ENCODE measurements at places on chromosomes 11 and 22.

DNA sequence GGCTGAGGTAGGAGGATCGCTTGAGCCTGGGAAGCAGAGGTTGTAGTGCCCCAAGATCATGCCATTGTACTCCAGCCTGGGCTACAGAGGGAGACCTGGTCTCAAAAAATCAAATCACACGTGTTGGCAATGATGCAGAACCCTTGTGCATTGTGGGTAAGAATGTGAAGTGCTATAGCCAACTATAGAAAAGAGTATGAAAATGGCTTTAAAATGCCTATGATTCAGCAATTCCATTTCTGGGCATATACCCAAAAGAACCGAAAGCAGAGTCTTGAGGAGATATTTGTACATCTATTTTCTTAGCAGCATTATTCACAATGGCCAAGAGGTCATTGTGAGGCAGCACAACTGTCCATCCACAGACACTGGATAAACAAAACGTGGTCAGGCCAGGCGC lies 2.6 kb upstream of the FADS3 start:
- no peak for DNase-seq

- DNase-seq = no peak
Observed at GRCh38 chr22:38485783-38486182, 17.9 kb downstream of the KDELR3 start.

- DNase-seq = peak; percentile 66
Observed at GRCh38 chr11:49208006-49208721, at the start of gene FOLH1. Gene FOLH1 (minus strand): TSS chr11:49208602. CDS start chr11:49208409, 193 bp downstream.

- DNase-seq = no peak
Observed at GRCh38 chr11:46949297-46949696, 12.7 kb downstream of the CSTPP1 start.

DNA sequence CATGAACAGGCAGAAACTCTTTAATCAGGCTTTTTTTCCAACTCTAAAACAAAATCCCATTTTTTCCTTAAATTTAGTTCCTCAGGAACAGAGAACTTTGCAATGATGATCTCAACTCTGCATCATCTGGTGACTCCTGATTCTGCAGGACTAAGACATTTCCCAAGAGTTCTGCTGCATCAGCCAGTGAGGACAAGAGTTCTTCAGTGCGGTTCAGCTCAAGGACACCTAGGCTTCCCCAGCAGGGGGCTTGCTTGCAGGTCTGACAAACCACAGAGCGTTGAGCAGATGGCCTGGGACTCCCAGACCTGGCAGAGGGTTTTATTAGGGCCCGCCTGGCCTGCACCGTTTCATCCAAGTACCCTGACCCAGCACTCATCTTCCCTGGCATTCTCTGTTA lies 6.4 kb downstream of the CDCA5 start:
- peak; percentile 28 for DNase-seq

- no peak for DNase-seq
Observed at GRCh38 chr11:26333906-26334305, 2.0 kb downstream of the ANO3 start.

DNA sequence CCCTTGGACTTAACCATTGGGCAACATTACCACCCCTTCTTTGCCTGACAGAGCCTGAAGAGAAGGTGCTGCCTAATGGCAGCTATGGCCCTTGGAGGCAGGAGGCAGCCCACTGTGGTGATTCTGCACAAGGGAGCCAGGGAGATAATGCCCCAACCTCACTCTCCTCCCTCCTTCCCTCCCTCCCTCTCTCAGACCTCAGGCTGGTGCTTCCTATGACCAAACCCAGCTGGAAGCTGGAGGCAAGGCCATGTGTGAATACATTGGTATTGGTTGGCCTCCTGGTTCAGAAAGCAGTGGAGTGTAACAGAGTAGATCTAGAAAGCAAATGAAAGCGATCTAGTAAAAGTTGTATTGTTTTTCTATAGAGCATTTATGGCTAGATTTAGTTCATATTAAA lies 233.1 kb downstream of the CSNK2A3 start:
- peak; percentile 44 for DNase-seq

GRCh38 chr22:41561788-41562187 lies 978 bp downstream of the CSDC2 start:
- no peak for DNase-seq

GRCh38 chr22:28299309-28299708 lies 380.3 kb upstream of the PITPNB start:
- peak; percentile 45 for DNase-seq

DNA sequence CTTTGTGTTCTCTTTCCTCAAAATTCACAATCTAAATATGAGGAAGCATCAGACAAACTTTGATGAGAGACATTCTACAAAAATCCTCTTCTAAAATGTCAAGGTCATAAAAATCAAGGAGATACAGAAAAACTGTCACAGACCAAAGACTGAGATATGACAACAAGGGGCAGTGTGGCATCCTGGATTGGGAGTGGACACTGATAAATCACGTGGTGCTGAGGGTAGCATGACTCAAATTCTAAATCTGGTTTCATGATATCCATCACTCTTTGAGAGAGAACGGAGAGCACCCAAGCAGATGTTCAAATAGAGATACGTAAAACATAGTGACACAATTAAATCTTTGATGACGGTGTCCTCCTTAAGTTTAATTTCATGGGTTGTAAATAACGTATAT lies 13.0 kb upstream of the CARD18 start:
- no peak for DNase-seq

DNA sequence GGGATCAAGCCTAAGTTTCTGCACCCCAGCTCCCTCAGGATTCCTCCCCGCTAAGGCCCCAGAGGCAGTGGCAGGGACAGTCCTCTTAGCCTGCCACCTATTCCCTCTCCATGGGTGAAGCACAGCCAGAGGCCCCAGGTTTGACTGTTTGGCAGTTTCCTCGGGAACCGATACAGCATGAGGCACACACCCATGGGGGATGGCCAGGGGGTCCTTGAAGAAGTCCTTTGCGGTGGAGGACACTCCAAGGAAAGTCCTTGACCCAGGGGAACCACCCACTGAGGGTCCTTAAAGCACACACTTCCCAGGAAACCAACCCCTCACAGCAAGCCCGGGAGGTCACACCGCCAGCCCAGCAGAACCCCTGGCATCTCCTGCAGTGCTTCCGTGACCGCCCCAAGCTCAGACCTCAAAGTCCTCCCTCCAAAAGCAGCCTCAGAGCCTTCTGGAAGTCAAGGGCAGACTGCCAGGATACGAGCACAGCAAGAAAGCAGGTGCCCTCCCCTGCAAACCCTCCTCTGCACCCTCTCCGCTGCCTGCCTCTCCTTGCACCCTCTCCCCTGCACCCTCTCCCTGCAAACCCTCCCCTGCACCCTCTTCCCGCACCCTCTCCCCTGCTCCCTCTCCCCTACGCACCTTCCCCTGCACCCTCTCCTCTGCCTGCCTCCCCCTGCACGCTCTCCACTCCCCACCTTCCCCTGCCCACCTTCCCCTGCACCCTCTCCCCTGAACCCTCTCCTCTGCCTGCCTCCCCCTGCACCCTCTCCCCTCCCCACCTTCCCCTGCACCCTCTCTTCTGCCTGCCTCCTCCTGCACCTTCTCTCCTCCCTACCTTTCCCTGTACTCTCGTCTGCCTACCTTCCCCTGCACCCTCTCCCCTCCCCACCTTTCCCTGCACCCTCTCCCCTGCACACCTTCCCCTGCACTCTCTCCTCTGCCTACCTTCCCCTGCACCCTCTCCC lies 1.4 kb downstream of the SIGIRR start:
- no peak for DNase-seq

- no peak for DNase-seq
Observed at GRCh38 chr11:126443120-126443519, 87.6 kb downstream of the ST3GAL4 start.

- no peak for DNase-seq
Observed at GRCh38 chr11:23988381-23989006, 508.4 kb upstream of the LUZP2 start.

- DNase-seq = no peak
Observed at GRCh38 chr11:68649851-68650555, 34.3 kb upstream of the GAL start.

DNA sequence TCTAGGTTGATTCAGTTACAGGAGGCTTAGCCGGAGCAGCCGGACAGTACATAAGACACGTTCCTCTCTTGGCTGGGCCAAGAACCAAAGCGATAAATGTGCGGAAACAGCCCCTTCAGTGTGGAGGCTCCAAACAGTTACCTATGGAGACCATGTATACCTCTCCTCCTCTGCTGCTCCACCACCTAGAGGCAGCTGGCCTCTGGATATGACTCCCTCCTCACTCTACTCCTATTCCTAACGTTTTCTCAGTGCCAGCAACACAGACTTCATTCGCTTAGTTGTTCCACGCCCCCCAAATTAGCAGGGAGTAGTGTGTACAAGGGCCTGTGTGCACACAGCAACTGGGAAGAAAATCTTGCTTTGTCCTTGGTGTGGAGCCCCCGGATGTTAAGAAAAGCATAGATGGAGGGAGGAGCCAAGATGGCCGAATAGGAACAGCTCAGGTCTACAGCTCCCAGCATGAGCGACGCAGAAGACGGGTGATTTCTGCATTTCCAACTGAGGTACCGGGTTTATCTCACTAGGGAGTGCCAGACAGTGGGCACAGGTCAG lies 362.3 kb upstream of the KIRREL3 start:
- no peak for DNase-seq

DNA sequence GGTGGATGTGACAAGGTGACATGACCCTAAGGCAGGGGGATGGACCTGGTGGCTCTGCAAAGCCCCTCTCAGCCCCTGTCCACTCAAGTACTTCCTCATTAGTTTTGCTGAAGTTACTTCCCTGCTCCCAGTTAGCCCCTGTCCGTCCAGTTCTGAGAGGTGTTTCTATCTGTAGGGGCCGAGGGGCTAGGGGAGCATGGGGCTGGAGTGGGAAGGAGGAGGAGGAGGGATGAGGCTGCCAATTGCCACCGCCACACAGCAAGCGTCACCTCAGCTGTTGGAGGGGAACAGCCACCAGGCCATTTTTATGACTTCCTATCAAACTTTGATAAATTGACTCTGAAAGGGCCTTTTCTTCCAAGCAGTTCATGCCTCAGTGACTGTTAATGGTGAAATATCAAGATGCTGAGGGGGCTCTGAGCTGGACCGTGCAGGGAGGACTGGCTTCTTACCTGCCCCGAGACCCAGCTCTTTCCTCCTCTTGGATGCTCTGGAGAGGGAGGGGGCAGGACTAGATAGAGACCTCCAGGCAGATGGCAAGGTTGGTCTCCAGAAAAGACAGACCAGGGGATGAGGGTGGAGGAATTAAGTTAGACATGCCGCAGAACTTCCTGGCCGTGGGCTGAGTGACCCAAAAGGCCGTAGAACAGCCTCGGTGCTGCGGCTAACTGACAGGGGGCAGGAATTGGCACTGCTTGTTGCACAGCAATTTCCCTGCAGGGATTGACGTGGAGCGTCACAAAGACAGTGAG lies 137.0 kb downstream of the ST3GAL4 start:
- no peak for DNase-seq

- no peak for DNase-seq
Observed at GRCh38 chr22:33748714-33749113, 171.6 kb downstream of the LARGE1 start.

- DNase-seq = no peak
Observed at GRCh38 chr11:64410404-64410734, 51.4 kb downstream of the RPS6KA4 start.

DNA sequence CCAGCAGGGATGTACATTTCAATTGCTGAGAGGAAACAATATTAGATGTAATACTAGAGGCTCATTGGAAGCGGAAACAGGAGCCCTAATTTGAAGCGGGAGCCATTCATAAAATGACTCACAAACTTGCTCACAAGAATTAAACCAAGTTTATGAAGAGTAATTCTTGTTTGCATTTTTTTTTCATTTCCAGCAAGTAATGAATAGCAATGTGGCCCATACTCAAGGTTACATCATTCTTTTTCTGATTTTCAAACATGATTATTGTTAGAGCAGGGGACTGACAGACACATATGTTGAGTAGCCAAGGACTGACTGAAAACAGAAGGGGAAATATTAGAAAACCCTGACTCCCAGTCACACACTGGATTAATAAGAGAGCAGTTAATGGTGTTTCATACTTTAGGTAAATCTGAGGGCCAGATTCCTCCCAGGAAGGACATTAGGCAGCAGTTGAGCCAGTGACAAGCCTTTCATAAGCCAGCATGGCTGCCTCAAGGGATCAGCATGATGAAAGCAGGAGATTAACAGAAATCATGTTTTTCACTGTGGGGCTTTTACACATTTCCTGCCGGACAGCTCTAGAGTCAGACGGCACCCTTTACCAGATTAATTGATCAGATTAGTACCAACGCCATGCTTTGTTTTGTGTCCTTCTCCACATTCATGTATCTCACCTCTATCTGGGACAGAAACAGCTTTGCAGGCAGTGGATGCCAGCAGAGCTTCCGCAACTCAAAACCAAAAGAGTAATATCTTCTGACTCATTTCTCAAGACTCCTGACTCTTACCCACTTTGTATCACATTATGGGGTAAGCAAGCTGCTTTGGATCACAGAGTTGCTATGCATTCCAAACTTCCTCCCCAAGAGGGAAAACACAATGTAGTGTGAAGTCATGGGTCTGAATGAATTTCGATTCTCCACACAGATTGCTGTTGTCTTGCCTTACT lies 831.6 kb downstream of the KCNA4 start:
- peak; percentile 20 for DNase-seq

- no peak for DNase-seq
Observed at GRCh38 chr11:106178361-106178760, 100.9 kb downstream of the AASDHPPT start.

GRCh38 chr11:22626573-22627239 lies 1.1 kb upstream of the FANCF start:
- no peak for DNase-seq

DNA sequence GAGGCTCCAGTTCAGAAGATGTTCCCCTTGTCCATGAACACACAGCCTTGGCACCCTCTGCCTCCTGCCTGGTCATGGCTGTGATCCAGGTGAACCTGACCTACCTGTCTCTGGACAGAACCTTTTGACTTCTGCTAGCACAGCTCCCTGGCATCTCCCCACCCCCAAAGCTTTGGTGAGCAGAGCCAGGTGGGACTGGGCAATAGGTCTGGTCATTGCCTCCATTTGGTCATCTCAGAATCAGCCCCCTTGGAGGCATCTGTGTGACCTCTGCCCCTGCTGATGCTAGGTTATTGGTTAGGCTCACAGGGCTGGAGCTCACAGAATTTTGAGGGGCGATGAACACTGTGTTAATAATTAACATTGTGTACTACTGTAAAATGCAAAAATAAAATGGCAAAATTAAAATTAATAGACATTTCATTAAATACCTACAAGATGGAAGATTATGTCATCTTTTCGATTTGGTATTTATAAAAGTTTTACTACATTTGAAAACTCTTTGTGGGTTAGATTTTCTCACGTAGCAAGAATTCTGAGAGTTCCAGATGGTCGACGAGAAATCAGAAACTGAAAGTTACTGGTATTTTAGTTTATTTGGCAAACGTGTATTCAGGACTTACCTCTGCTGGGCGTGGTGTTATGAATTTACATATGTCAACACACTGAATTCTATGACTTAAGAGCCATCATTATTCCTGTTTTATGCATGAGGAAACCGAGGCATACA lies 8.3 kb upstream of the KIAA0930 start:
- DNase-seq = no peak

Measured in mesendoderm (in vitro differentiated cells).